ENCODE measurements at places on chromosomes 2 and 18.

GRCh38 chr2:187171318-187171717, 276.7 kb downstream of the CALCRL start:
- no peak for DNase-seq

GRCh38 chr18:28439870-28440269, 262.9 kb upstream of the CDH2 start:
- no peak for DNase-seq

- no peak for DNase-seq
These were observed 51.8 kb downstream of the LDLRAD4 start for GRCh38 chr18:13270279-13270855.

DNA sequence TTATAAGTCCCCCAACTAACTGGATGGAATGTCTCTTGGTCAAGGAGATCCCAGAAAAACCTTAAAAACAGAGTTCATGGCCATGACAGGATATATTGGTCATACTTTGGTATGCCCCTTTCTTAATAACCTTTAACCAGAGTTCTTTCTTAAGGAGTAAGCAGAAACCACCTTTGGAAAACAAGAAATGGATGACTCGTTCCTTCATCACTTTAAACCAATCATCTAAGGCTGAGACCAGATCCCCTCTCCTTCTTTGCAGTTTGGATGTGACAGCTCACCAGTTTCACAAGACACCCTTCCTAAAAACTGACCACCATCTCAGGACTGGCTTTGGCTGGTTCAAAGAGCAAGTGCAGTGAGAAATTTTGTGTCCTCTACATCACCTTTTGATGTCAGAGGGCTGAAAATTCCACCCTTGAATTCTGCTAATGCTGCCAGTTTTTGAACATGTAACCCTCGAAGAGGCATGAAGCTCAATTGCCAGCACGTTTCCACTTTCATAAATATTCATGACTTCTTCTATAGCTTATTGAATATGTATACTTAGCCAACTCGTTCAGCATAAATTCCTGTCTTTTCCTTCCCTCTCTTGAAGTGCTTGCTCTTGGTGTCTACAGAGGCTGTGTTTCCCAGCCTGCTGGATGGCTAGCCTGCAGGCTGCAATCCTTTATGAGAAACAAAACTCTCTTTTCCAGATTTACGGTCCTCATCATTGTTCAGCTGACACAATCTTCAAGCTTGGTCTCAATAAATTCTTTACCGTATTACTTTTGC, 1323.5 kb upstream of the TMEFF2 start:
- no peak for DNase-seq

DNA sequence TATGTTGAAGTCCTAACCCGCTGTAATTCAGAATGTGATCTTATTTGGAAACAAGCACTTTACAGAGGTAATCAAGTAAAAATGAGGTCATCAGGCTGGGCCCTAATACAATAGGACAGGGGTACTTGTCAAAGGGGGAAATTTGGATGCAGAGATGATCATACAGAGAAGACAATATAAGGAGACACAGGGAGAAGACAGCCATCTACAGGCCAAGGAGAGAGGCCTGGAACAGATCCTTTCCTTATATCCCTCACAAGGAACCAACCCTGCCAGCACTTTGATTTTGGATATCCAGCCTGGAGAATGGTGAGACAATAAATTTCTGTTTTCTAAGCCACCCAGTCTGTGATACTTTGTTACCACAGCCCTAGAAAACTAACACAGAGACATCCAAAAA, 104.3 kb downstream of the METTL4 start:
- DNase-seq, result no peak

- no peak for DNase-seq
These were observed 135.6 kb downstream of the GALNT14 start for GRCh38 chr2:31002537-31003150.

DNA sequence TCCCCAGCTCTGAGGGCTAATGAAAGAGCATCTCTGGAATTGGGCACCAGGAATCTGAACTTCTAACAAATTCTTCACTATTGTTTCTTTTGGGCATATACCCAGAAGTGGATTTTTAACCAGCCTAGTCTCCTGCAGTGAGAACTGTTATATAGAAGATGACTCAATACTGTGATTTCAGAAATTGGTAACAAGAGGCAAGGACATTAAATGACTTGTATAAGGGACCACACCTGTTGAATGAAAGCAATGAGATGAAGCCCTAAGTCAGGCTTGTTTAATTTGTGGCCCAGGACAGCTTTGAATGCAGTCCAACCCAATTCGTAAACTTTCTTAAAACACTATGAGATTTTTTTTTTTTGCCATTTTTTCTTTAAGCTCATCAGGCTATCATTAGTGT, 57.9 kb downstream of the EPC2 start:
- no peak for DNase-seq

- DNase-seq, result no peak
These were observed 742 bp downstream of the RRM2 start for GRCh38 chr2:10123281-10123680.

- no peak for DNase-seq
These were observed 906.1 kb upstream of the SLC39A10 start for GRCh38 chr2:194750926-194751325.

- DNase-seq, result no peak
These were observed 90.6 kb downstream of the GLI2 start for GRCh38 chr2:120826260-120826648.

DNA sequence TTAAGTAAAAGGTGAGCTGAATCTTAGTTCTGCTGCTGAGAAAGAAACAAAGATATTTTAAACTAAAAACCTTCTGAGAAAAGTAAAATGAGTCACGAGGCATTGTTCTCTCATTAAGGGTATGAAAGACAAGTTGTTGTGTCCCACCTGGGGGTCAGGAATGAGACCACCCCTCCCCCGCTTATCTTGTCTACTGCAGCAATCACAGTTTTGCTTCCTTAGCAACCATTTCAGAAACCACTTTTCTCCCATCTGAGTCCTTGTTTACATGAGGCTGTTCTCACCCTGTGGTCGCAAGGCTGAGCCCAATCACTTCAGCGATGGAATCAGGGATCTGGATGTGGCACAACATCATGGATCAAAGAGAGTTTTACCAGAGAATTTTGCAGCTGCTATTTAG, 377.6 kb upstream of the NETO1 start:
- DNase-seq, result no peak

- no peak for DNase-seq
These were observed 98.5 kb downstream of the MRPS9 start for GRCh38 chr2:105136394-105136793.

- no peak for DNase-seq
These were observed 53.8 kb downstream of the MYO1B start for GRCh38 chr2:191299010-191299409.

- no peak for DNase-seq
These were observed 33.8 kb downstream of the SDC1 start for GRCh38 chr2:20190876-20191713.

GRCh38 chr2:100703739-100704138, 116.2 kb upstream of the NPAS2 start:
- DNase-seq, result no peak

DNA sequence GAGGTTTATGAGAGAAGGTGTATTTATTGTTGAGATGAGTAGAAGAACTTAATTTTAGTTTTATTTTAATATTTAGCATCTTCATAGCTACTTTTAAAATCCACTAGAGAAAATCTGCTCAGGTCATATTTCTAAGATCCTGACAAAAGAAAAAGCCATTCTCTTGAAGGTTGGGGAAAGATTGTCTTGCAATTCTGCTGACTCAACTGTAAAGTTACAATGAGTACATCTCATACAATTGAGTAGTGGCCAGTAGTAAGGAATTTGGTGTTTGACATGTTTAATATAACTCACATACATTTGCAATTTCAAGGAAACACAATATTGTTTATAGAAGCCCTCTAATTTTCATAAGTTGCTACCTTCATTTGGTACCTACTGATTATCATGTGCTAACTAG, 344.5 kb downstream of the LRRTM1 start:
- no peak for DNase-seq

DNA sequence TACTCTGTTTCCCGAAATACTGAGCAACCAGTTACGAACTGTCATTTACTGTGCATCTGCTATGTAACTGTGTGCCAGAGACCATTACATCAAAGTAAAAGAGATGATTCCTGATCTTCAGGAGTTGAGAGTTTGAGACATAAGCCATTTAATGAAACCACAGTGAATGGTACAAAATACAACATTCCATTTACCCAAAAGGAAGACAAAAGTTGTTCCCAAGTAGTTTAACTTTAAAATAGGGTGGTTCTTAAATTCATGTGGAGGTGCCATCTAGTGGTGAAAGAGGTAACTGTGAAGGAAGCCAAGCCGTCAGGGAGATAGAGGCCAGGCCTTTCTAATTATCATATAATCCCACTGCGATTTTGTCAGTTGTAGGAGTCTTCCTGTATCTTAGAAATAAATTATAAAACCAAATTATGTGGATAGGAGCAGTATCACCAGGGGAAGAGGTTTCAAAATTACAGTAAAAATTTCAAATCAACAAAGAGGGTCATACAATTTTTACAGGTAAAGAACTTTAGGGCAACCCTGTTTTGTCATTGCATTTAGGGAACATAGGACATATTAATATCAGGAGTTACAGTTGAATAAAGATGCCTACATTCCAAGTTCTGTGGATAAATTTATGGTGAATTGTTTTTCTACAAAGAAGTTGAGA, 67.7 kb downstream of the EPAS1 start:
- peak; percentile 8 for DNase-seq

GRCh38 chr2:18445433-18446320, 114.8 kb downstream of the RDH14 start:
- no peak for DNase-seq

GRCh38 chr2:2566396-2567323, 235.6 kb upstream of the MYT1L start:
- no peak for DNase-seq

DNA sequence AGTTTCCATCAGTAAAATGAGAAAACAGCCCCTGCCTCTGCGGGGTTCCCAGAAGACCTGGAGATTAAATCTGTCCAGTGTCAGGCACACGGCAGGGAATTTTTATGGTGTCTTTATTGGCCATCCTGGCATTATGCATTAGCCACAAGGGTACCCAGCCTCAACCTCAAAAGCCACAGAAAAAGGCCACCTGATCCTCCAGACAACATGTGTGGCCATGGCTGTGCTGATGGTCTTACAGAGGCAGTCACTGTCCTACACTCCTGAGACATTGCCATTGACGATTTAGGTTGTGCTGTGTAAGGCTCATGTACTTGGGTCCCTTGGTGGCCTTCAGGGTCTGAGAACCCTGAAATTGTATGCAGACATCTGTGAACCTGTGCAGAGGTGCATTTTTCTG, 115.6 kb downstream of the SMAD7 start:
- no peak for DNase-seq

- no peak for DNase-seq
These were observed 10.8 kb downstream of the EMILIN2 start for GRCh38 chr18:2857491-2858131.

GRCh38 chr2:231046916-231047273, 9.6 kb downstream of the C2orf72 start:
- DNase-seq, result no peak

- no peak for DNase-seq
These were observed 35.6 kb upstream of the FEZ2 start for GRCh38 chr2:36633470-36634092.

DNA sequence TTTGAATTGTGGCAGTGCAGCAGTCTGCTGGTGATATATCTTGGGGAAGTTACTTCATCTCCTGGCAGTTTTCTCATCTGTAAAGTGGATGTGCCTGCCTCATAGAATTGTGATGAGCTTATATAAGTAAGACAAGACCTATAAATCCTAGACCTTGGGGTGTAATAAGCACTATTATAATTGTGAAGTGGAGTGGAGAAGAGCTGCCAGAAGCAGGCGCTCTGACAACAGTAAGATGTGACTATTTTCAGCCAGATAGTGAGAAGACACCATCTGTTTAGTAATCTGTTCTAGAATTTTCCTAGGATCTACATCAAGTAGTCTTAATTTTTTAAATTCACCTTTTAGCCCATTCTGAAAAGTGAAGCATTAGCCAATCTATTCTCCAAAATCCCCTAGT, 85.6 kb upstream of the TSPYL6 start:
- DNase-seq, result no peak

- DNase-seq, result no peak
These were observed 11.8 kb downstream of the VIL1 start for GRCh38 chr2:218430721-218431120.

DNA sequence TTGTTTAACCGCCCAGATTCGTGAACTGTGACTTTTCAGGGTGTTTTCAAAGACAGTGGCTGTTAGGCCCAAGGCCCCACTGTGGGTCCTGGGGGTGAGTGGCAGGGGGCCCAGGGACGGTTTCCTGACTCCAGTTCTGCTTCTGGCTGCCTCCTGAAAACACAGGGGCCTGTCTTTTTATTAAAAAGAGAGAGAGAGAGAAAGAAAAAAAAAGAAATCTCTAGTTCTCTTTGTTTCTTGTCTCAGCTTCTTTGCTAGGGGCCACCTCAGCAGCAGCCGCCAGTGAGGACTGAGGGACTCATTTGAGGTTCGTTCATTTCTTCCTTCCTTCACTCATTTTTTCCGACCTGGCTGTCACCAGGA, 15.4 kb upstream of the E2F6 start:
- DNase-seq, result no peak

DNA sequence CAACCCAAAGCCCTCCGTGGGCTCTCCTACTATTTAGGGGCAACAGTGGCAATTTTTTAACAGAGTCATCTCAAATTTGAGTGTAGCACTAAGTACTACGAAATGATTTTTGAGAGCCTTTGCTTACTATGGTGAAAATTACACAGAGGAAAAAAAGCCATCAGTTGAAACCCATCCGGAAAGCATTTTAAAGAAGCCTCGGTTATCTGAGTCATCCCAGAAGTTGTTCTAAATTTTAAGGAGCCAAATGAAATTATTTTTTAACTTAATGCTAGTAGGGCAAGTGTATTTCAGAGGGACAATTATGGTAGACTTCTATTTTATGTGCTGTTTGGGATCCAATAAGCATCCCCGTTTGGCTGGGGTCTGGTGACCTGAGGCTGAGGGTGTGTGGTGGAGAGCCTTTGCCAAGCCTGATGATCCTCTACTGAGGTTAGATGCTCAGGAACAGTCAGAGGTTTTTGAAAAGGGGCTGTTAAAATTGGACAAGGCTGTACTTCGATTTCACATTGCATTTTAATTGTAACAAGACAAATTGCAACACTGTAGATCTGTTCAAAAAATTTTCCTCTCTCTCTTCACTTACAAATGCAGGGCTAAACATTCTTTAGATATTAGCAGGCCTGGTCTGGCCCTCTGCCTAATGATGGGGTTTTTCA, 47.0 kb downstream of the RAPGEF4 start:
- no peak for DNase-seq

DNA sequence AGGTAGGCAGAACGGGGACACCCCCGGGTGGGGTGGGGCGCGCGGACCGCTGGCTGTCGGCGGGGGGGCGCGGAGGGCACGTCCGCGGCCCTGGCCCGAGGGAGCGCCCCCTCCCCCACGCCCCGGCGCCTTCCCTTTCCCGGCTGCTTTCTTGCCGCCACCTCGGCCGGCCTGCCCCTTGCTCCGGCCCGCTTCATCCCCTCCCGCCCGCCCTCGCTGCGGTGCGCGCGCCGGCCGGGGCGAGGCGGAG, 443 bp downstream of the VAPA start:
- no peak for DNase-seq

- no peak for DNase-seq
These were observed 45.8 kb downstream of the GALNT13 start for GRCh38 chr2:153917570-153917969.
